ENCODE measurements at places on chromosomes 3 and 15. TPM values are rescaled to one million over a fixed set of nuclear protein-coding genes. Genes with fewer than 3 reads are reported as not detected.

IL17RE gene
- total RNA-seq = 0.36 TPM

MYO9A gene
- 16.6 TPM for total RNA-seq

GOLGA6B gene
- total RNA-seq = not detected

RHOV gene
- total RNA-seq = 0.09 TPM

SLC9C1 gene
- not detected for total RNA-seq

EFHB gene
- not detected for total RNA-seq

ZBED2 gene
- total RNA-seq = 14.2 TPM

LRRC15 gene
- total RNA-seq = not detected

All from T-helper 2 cell treated with Interferon-gamma antibody and Interleukin-4, amounts not matched to agents 100 ng/mL and 5 ng/mL, for 36 hours (primary cell).